MV-4-11 (cell line): ENCODE measurements at places on chromosomes 13 and 19.

DNA sequence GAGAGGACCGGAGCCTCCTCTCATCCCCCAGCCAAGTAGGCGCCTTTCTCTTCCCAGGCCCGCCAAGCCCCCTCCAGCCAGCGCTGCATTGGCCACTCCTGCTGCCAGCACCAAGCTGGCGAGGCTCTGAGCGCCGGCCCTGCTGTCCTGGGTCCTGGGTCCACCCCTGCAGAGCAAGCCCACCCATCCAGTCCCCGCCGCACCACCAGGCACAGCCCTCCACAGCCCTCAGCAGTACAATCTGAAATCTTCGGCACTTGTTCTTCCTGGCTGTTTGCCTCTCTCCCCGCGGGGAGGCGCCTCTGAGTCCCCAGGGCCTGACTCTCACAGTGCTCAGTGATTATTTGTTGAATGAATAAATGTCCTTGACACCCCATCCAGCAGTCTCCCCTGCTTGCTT lies 236.4 kb upstream of the SGCG start:
- no peak for DNase-seq

DNA sequence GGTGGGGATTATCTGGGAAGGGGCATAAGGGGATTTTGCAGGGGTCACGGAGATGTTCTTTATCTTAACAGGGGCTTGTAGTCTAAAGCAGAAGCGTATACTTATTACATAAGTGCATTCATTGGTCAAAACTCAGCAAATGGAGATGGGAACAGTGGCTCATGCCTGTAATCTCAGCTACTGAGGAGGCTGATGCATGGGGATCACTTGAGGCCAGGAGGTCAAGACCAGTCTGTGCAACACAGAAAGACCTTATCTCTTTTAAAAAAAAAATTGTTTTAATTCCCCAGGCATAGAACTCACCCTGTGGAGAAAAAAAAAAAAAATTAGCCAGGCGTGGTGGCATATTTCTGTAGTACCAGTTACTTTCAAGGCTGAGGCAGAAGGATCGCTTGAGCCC lies 18.9 kb downstream of the FAM187B start:
- DNase-seq: no peak

DNA sequence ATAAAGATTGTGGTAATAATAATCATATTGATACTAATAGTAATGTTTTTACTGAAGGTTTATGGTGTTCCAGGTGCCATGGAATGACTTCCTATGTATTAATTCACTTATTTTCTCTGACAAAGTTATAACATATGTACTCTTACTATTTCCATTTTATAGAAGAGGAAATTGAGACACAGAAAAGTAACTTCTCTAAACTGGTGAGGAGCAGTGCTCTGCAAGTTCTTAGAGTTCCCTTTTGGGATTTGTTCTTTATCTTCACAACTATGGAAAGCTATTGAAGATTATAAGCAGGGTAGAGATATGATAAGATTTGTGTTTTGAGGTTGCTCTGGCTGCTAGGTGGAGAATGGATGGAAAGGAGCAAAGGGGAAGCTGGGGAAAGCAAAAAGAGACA lies 83.9 kb upstream of the OLFM4 start:
- DNase-seq: no peak

- DNase-seq: no peak
These were observed 27.3 kb downstream of the EPSTI1 start for GRCh38 chr13:42964761-42965161.

DNA sequence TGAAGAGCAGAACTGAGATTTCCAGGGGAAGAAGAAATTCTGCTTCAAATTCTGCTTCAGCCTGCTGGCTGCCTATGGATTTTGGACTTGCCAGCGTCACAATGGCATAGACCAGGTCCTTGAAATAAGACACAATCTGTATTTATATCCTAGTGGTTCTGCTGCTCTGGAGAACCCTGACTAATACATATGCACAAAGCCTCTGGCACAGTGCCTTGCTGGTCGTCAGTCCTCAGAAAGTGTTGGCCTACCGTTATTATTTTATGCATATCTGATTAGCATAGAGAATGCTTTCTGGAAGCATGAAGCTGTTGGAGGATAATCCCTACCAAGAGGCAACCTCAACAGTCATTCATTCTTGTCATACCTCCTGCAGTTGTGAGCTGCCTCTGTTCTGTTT lies 213.7 kb downstream of the B3GLCT start:
- DNase-seq: no peak

DNA sequence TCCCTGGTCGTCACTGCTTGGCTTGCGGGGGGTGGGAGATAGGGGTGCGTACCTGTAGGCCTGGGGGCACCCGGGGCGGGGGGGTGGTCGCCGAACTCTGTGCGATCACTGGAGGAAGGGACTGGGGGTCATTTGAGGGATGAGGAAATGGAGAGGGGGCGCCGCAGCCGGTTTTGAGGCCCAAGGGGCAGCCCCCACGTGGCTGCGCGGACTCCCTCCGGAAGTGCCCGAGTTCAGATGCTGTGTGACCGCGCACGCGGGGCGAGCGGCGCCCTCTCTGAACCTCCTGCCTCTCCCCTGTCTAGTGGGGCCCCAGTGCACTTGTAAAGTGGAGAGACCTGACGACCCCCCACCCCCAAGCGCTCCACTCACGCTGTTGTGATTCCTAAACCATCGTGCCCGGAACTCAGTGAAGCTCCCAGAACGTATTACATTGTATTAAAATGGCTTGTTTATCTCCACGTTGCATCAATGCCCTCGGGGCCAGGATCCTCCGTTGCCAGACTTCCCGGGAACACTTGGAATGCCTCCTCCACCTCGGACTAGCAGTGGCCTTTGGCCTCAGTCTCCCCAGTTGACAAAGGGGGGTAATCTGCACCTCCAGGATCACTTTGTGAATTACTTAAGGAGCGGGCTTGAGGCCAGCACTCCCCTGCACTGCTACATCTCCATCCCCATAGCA lies 3.0 kb upstream of the NANOS3 start:
- DNase-seq: no peak

GRCh38 chr13:33472446-33472845 lies 186.9 kb upstream of the STARD13 start:
- DNase-seq: no peak

GRCh38 chr19:13795595-13796300 lies 505 bp downstream of the ZSWIM4 start:
- no peak for DNase-seq

- no peak for DNase-seq
These were observed 15.6 kb upstream of the SMARCA4 start for GRCh38 chr19:10945264-10945663.

- no peak for DNase-seq
These were observed 103.9 kb upstream of the OBI1 start for GRCh38 chr13:78762825-78763224.

DNA sequence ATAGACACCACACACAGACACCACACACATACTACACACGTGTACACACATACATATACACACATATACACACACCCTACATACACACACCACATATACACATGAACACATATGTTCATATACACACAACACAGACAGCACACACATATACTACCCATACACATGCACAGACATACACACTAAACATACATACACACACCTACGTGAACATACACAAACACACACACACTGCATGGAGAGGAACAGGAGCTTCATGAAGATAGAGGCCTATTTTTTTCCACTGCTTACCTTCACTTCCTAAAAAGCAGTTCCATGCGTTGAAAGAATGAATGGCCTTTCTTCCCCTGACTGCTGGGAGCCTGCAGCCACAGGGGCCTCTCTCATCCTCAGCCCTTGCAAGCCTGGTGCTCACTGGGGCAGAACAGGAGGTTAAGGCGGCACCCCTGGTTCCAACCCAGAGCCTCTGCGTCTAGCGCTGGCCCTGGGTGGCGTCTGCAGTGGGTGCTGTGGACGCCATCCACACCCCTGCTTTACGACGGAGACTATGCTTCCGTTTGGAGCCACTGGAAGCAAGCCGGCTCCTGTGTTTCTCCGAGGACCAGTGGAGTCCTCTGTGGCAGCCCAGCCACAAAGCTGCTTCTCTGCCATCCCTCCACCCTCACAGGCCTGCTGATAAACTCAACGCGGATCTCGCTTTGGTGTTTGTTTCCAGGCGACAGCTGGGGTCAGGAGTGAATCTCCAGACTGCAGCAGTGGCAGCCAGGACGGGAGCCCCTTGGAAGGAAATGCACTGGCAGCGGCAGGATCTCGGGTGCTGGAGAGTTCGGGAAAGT lies 1.9 kb upstream of the RASA3 start:
- DNase-seq: peak; percentile 51

GRCh38 chr13:96214824-96215445 lies 125.0 kb downstream of the HS6ST3 start:
- no peak for DNase-seq

DNA sequence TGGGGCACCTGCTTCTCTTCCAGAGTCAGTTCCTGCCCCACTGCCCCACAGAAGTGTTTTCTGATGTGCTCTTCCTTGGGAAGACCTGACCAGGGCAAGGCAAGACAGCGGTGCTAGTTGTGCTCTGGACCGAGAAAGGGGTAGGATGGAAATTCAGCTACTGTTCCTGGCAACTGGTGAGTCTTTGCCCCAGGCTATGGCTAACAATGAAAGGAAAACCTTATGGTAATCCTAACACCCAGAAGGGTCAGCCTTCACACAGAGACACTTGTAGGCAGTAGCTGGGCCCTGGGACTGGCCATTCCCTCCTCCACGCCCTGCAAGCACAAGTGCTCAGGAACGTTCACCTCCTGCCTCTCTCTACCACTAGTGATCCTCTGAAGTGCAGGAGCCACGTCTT lies 9.6 kb upstream of the CYSLTR2 start:
- DNase-seq: no peak

- no peak for DNase-seq
These were observed 21.7 kb upstream of the DOCK9 start for GRCh38 chr13:98999639-98999952.

GRCh38 chr13:45473627-45474026 lies 8.9 kb downstream of the COG3 start:
- no peak for DNase-seq

- DNase-seq: no peak
These were observed 17.1 kb downstream of the PNMA8A start for GRCh38 chr19:46454244-46454643.

GRCh38 chr13:78376822-78377221 lies 226.5 kb downstream of the POU4F1 start:
- no peak for DNase-seq
